ENCODE measurements at places on chromosomes 16 and 17.
A peak's percentile ranks its signal among the peaks of the same experiment; 100 is the strongest.

DNA sequence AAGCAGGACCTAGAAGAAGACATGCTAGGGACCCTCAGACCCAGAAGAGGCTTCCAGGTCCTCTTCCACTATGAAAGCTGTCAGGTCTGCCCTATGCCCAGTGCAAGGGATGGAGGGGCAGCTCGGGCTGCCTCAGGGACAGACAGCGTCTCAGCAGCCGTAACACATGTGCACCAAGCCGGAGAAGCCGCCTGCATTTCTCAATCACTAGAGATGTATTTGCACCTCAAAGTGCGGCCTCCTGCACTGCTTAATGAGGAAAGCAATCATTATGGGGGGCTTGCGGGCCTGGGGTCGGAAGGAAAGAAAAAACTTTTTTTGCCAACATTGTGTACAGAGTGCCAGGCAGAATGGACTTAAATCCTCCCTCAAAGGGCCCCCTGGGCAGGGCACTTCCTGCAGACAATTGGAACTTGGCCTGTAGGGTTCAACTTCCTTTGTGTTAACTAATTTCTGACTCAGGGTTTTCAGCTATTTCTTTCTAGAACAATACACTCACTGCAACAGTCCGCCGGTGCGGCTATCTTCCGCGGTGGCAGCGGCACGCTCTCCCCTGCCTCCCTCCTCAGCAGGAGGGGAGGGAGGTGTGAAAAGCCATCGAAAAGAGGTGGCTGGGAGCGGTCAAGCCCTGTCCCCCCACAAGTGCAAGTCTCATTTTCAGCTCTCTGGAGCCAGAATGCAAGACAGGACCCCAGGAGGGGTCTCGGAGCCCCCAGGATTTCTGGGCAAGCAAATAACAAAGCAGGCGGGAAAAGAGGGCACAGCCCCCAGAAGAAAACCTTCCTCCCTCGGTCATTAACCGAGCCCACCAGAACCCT lies 101.2 kb downstream of the ZNF423 start:
- no peak for DNase-seq

DNA sequence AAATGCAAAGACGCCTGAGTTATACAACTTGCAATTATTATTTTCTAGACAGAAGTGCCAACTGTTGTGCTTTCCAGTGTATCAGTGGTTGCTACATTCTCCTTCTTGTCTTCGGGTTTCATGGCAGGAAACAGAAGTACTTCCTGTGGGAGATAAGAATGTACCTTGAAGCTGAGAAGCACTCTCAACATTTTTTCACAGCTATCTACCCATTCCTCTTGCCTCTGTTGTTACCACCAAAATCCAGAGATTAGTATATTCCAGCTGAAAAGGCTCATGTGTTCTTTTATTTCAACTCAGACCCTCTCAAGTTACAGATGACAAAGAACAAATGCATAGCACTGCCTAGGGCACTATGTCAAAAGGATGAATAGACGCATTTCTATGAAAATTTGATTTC lies 4.8 kb upstream of the ADAT1 start:
- DNase-seq: no peak

- DNase-seq: no peak
Measured at GRCh38 chr17:72171703-72172667, 51.2 kb downstream of the SOX9 start.

DNA sequence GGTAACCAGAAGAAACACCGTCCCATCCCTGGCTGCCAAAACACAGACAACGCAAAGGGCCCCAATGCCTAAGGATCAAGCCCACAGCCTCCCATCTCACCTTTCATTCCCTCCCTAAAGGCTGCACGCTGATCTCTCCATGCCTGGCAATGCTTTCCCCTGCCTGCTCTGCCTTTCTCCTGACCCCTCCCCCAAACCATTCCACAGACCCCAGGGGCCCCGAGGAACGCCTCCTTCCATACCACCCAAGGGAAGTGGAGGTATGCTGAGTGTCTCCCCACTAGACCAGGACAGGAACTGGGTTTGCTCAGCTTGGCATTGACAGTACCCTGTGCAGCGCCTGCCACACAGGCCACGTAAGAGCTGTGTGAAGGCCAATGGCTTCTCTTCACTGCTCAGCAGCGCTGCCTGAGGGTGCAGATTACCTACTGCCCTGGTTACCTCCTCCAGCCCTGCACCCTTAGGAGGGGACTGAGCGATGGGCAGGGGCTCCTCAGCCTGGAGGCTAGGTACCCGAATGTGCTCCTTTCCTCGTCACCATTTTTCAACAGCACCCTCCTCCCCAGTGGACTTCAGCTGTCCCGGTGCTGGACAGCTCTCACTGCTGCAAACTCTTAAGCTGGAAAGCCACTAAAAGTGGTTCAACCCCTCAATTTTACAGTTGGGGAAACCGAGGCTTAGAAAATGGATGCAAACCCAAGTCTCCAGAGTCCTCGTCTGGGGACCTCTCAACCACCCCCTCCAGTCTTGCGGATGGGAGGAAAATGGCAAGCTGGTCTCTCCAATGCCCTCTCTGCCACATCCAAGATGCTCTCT lies 45.0 kb downstream of the SRCIN1 start:
- no peak for DNase-seq

GRCh38 chr17:57085448-57086068 lies 512 bp downstream of the AKAP1 start:
- DNase-seq: no peak

DNA sequence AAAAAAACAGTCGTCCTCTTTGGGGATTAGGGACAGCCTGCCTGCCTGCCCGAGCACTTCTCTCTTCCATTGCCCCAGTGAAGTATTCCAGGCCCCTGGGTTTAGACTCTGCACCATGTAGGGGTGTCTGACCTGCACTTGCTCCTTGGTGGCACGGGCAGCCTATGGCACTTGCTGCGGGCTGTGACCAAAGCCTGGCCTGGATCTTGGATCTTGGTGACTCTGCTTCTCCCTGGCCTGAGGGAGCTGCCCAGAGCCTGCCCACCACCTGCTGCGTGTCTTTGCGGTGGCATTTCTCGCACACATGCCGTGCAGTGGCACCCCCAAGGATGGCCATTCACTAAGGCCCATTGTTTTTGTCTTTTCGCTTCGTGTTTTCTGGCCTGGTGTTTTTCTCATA lies 6.1 kb upstream of the STH start:
- no peak for DNase-seq

- DNase-seq: no peak
Measured at GRCh38 chr17:65293584-65294180, 156.5 kb downstream of the RGS9 start.

DNA sequence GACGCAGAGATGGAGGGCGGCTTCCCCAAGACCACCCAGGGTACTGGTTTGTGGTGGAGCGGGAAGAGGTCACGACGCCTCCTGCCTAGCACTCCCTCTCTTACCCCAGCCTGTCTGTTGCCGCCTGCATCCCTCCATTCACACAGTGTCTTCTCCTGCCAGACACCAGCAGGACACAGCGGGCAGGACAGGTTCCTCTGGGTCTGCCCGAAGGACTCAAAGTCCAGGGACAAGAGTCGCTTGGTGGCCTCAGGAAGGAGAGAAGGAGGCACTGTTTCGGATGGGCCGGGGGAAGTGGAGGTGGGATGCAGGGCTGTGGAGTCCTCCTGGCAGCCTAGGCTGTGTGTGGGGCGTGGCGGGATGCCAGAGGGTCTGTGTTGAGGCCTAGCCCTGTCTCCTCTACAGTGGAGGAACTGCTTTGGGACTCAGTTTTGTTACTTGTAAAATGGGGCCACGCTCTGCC lies 19.6 kb upstream of the TNS4 start:
- peak; percentile 37 for DNase-seq

DNA sequence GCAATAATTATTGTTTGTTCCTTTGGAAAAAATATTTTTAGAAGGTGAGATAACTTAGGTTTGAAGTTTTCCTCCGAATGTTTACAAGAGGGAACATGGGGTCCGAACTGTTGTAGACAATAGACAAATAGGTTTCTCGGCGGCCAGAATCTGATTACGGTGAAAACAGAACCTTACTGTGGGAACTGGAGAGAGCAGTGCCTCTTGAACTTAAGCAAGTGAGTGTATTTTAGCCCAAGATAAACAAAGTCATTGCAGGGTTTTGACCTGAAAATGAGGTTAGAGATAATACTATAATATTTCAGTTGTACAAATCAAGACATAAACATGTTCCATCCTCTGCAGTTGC lies 134.7 kb downstream of the ABCA8 start:
- DNase-seq: no peak

DNA sequence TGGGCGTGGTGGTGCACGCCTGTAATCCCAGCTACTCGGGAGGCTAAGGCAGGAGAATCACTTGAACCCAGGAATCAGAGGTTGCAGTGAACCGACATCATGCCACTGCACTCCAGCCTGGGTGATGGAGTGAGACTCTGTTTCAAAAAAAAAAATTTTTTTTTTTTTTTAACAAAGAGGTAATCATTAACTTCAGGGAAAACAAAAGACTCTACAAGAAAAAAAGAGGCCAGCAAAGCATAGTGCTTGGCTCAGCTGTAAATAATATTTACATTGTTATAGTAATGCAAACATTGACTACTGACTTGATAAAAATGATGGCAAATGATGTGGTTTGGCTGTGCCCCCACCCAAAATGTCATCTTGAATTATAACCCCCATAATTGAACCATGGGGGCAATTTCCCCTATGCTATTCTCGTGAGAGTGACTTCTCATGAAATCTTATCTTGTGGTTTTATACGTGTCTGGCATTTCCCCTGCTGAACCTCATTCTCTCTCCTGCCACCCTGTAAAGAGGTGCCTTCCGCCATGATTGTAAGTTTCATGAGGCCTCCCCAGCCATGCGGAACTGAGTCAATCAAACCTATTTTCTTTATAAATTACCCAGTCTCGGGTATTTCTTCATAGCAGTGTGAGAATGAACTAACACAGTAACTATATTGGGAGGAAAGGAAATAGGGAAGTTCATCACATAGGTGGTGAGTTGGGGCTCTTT lies 12.7 kb upstream of the SSTR2 start:
- no peak for DNase-seq

Data from RWPE2 (cell line).